ENCODE measurements at places on chromosomes 6 and 20. TPM values are rescaled to one million over a fixed set of nuclear protein-coding genes. Genes with fewer than 3 reads are reported as not detected.

The GRM1 gene
- 0.53 TPM for total RNA-seq

- no peak for DNase-seq
These were observed 210.9 kb downstream of the TBX18 start for GRCh38 chr6:84553527-84553926.

DNA sequence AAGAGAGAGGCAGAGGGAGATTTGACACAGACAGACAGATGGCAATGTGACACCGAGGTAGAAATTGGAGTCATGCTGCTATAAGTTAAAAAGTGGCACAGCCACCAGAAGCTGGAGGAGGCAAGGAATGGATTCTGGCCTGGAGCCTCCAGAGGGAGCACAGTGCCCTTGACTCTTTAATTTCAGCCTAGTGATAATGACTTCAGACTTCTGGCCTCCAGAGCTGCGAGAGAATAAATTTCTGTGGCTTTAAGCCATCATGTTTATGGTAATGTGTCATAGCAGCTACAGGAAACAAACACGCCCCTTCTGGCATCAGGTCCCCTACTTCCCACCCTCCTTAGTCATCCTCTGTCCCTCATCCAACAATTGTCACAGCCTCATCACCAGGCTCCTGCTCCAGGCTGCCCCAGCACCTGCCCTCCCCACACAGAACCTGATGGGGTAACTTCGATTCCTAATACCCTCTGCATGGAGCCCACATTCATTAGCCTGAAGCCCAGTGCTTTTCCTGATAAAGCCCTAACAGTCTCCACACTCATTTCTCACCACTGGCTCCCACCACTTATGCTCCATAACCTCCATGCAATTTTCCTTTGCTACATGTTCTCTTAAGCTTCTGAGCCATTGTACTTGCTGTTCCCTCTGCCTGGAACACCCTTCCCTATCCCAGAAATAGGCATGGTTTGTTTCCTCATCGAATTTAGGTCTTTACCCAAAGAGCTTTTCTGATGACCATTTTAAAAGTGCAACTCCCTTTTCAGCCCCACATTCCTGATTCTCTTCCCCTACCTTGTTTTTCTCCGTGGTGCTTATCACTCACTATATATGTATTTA lies 69.7 kb upstream of the TOX2 start:
- peak; percentile 96 for DNase-seq

The ULBP1 gene
- total RNA-seq = 3.4 TPM

The ZNF292 gene
- total RNA-seq = 4.6 TPM

DNA sequence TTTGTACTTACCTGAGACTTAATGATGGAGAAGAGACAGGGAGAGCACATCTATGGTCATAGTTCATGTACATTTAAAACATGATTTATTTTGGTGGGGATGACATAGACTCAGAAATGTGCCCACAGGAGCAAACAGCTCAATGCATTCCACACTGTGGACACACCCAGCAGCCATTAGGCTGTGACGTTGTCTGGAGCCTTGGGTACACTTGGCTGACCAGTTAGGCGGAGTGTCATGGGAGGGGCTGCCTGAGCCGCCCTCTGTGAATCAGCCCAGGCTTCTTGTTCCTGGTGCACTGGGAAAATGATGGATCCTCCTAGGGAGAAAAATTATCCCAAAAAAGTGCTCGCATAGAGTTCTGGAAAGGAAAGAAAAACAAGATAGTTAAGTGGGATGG lies 231.0 kb upstream of the GMDS start:
- DNase-seq = no peak

- DNase-seq = no peak
These were observed 32.8 kb upstream of the ZNFX1 start for GRCh38 chr20:49310705-49311104.

- no peak for DNase-seq
These were observed 509.7 kb upstream of the SULF2 start for GRCh38 chr20:48294942-48295341.

- DNase-seq = no peak
These were observed 129.5 kb upstream of the SSTR4 start for GRCh38 chr20:22905658-22906057.

The FGD2 gene
- total RNA-seq = not detected

All from H4 (cell line).